ENCODE measurements at places on chromosomes 7 and 10.

DNA sequence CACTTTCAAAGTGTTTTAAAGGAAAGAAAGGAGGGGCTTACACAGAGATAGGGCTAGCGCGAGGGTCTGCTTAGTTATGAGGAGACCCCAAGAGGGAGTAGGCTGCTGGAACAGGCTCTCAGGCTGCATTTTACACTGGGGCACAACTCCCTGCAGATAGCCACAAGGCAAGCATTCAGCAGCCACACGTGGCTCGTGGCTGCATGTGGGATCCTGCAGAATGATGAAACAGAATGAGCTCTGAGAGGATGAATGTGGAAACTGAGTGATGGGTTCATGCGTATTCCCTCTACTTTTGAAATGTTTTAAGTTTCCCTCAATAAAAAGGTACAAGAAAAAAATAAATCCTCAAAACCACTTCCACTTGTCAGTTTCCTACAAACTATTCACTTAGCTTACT lies 37.0 kb downstream of the PIP4K2A start:
- DNase-seq: no peak

- DNase-seq: no peak
These were observed 244.2 kb upstream of the FOXK1 start for GRCh38 chr7:4437916-4438315.

DNA sequence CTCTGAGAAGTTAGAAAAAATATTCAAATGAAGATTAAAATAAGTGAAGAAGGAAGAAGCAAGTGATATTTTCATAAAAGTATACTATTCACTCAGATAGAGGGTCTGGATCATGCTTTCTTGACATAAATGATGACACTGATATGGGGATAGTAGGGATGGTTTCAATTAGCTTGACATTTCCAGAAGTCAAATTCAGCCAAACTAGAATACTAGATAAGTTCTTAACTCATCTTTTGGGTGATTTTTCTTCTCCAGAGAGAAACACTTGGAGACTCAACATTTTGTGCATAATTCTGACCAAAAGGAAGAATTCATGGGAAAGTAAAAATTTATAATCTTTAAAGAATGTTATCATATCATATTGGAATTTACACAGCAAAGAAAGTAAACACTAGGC lies 152.0 kb upstream of the LRGUK start:
- peak; percentile 23 for DNase-seq

GRCh38 chr10:12406764-12407400 lies 57.5 kb downstream of the CAMK1D start:
- DNase-seq: no peak

- DNase-seq: no peak
These were observed 155.1 kb upstream of the AUTS2 start for GRCh38 chr7:69443136-69443535.

GRCh38 chr10:95814011-95814727 lies 58.2 kb downstream of the ENTPD1 start:
- DNase-seq: peak; percentile 76

GRCh38 chr7:158453663-158454062 lies 134.0 kb downstream of the PTPRN2 start:
- no peak for DNase-seq
